Stimulated activated CD4-positive, alpha-beta T cell treated with anti-CD3 and anti-CD28 coated beads, Interleukin-1b, Interleukin-23, amount 100 ng/mL, for 4 hours (primary cell): ENCODE measurements at places on chromosomes 16 and 17.

- no peak for DNase-seq
Observed at GRCh38 chr16:11389083-11389482, 43.8 kb downstream of the RMI2 start.

DNA sequence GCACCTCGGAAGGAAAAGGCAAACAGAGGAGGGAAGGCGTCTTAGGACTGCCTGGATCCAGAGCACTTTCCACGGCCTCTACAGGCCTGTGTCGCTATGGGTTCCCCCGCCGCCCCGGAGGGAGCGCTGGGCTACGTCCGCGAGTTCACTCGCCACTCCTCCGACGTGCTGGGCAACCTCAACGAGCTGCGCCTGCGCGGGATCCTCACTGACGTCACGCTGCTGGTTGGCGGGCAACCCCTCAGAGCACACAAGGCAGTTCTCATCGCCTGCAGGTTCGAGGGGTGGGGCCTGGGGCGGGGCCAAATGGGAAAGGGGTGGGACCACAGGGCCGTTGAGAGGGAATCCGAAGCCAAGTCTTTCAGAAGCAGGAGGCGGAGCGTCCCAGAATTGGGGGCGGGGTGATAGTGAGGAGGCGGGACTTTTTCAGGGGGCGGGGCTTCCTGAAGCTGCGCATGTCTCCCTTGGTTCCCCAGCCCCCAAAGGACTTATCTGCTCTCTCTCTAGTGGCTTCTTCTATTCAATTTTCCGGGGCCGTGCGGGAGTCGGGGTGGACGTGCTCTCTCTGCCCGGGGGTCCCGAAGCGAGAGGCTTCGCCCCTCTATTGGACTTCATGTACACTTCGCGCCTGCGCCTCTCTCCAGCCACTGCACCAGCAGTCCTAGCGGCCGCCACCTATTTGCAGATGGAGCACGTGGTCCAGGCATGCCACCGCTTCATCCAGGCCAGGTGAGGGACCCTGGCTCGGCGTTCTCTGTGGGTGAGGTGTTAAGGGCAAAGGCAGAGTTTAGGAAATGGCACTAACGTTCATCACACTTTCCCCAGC is 939 bp downstream of the BCL6B start:
- DNase-seq, result peak; percentile 93

DNA sequence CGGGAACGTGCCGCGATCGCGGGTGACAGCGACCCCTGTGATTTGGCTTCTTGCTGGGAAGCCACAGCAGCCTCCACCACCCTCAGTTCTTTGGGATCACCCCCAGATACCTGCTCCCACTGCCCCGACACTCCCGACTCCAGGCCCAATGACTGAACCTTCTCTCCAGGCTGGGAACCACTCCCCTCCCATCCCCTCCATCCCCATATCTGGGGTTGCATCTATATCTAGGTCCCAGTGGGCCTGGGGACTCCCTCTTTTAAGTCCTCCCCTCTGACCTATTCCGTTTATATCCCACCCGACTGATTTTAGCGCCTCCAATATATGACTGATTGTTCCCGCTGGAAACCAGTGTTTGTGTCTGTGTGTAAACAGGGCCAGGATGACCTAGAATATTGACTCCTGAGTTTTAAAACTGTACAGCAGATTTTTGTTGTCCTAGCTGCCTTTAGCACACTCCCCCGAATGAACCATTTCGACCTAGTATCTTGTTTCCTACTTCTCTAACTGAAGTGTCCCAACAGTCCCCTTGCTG is 667 bp downstream of the PSMD3 start:
- DNase-seq, result no peak

GRCh38 chr17:4908711-4909496 is 6.0 kb upstream of the CHRNE start:
- DNase-seq, result peak; percentile 50

GRCh38 chr17:17146786-17147406 is 59.2 kb downstream of the PLD6 start:
- no peak for DNase-seq

DNA sequence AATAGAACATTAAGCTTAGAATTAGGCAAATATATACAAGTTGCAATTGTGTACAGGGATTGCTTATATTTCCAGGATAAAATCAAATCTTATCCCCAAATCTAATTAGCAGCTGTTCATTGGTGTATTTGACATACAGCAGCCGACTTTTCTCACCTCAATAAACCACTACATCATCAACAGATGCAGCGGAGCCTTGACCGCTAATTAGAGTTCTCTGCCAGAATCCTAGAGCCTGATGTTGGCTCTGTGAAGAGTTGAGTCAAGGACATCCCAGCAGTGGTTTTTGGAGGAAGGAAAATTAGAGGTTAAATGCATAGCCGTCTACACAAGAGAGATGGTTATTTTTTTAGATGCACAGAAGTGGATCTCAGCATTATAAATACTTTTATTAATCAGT is 221.9 kb upstream of the CACNG5 start:
- no peak for DNase-seq

GRCh38 chr17:56640116-56640515 is 46.6 kb downstream of the NOG start:
- DNase-seq, result no peak
